ENCODE measurements at places on chromosomes 16 and 17.
A peak's percentile ranks its signal among the peaks of the same experiment; 100 is the strongest.

GRCh38 chr17:68782789-68783188, 172.4 kb downstream of the ABCA8 start:
- no peak for DNase-seq

GRCh38 chr16:35184356-35184870, 1725.0 kb downstream of the TP53TG3F start:
- no peak for DNase-seq

- no peak for DNase-seq
Measured at GRCh38 chr16:598823-599739, 9.2 kb downstream of the RAB40C start.

- DNase-seq = no peak
Measured at GRCh38 chr16:25726430-25727098, 34.8 kb downstream of the HS3ST4 start.

DNA sequence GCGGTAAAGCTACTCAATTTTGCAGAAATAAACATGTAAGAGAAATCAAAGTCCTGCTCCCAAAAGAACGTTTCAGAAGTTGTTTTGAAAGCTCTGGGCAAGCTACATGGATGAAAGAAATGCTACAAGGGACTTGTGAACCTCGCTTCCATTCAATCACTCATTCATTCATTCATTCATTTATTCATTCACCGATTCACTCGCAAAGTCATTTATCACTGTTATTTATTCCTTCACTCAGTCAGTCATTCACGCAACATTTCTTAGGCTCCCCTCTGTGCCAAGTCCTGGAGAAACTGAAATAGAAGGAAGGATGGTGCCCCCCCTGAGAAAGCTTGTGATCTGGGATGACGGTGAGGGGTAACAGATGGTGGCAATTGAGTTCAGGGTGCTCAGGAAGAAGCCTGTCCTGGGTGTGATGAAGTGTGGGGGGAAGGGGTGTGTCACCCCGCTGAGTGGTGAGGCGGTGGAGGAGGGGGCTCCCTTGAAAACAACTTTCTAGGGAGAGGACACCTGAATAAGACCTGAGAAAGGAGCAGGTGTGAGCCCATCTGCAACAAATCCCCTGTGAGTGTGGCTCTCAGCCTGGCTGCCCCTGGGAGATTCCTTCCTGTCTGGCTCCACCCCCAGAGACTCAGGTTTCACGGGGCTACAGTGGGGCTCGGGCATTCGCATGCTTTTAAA, 36.3 kb upstream of the PRSS54 start:
- DNase-seq = peak; percentile 12

DNA sequence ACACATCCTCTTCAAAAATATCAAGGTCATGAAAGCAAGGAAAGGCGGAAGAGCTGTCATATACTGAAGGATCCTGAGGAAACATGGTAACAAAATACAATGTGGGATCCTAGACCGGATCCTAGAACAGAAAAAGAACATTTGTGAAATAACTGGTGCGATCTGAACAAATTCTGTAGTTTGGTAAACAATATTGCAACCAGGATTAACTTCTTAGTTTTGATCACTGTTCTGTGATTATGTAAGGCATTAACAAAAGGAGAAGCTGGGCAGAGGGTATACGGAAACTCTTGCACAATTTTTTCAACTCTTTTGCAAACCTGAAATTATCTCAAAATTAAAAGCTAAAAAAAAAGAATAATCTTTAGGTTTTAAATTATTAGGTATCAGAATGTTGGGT, 109.7 kb downstream of the TRIM37 start:
- no peak for DNase-seq

Data from COR-L47 (cell line).